ENCODE measurements at places on chromosomes 5 and 9.

- peak; percentile 44 for DNase-seq
These were observed 85.3 kb upstream of the ADRB2 start for GRCh38 chr5:148740966-148741742.

GRCh38 chr5:54518146-54518817, 723 bp downstream of the SNX18 start:
- DNase-seq: no peak

DNA sequence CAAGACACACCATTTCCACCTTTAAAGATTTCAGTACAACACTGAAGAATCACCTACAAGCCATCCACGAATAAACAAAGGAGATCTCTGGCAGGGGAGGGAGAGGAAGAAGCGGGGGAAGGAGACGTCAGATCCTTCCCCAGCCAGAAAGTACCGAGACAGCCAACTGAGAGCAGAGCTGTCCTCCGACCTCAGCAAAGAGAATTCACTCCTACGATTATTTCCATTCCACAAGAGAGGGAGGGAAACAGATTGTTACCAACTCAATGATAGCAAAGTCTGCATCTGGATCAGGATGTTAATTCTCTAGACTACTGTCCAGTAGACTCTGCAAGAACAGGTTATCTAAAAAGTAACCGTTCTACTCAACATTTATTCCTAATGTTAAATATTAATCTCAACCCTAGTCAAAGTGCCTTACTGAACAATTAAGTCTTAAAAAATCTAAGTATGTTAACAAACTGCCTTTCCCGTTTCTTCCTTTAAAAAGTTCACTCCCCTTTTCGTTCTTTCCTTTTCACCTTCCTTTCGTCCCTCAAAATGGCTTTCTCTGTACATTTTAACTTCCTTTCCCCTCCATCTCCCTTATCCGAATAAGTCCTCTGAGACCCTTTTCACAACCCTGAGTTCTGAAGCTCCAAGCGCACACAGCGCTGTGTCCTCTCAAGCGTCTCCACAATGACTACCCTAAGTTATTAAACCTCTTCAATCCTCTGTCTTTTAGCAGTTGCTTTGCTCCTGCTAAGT, 1.4 kb downstream of the CHD1 start:
- no peak for DNase-seq

GRCh38 chr5:168324859-168325630, 33.6 kb downstream of the WWC1 start:
- DNase-seq: no peak

DNA sequence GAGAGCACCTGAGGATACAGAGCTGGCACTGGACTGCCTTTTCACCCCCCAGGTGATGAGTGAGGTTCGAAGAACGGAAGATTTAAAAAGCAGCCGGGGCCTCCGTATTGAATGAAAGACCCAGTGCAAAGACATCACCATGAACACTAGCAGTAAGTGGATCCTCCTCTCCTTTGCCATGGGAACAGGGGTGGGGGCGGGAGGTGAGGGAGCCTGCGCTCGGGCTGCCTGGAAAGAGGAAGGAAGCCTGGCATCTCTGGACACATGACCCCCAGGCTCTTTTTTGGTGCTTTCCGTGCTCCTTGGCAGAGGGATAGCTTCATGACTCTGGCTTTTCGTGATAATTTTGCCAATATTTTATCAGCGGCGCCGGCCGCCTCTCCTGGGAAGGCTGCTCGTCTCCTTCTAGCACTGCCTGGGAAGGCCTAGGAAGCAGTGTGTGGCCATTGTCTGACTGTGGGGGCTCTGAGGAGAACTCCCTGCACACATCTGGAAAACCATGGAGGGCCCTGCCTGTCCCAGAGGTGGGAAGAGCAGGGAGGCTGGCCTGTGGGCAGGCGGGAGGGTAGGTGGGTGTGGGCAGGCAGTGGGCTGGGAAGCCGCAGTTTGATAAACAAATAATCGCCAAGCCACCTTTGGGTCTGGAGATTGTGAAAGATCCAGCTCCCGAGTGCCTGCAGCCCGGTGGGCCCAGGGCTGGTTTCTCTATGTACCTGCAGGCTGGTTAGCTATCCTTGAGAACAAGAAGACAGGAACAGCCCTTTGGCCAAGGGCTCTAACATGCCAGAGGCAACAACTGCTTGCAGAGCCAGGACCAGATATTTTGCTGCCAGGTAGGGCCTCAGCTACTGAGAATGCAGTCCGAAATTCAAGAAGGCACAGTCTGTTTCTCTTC, 911 bp downstream of the ABLIM3 start:
- DNase-seq: no peak

GRCh38 chr5:151886546-151887275, 37.9 kb downstream of the GLRA1 start:
- DNase-seq: no peak

DNA sequence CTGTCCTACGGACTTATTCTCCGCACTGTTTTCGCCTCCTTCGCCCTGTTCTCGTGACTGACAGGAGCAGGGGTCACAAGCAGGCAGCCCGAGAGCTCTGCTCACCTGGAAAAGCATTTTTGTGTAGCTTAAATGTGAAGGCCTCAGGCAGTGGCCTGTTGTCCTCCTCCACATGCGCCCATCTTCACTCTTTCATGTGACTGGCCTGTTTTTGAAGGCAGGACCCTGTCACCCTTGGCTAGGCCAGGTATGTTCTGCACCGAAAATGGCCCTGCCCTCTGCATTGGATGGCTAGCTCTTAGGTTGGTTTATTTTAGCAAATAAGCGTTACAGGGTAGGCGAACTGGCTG, 614 bp upstream of the CPLANE1 start:
- no peak for DNase-seq

DNA sequence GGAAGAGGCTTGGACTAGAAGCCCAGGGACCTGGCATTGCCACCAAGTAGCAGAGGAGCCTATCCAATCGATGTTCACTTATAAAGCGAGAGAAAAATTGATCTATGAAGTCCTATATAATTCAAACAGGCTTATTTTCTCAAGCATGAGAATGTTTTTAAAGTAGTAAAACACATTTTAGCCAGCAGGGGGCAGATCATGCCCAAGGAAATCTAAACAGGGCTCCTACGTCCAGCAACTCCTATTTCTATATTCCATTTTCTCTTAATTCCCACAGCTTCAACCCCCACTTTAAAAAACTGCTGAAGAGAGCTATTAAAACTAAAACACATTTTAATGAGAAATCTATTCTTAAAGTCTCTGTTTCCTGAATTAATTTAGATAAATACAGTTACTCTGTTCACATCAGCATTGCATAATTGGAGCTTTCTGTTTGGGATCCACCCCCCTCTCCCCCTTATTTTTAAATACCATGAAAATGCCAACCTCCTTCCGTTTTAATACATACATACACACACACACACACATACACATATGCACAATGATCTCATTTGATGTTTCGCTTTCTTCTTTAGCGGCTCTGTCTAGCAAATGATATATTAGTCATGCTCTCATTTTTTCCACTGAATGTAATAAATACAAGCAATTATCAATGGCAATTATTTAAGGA, 144.9 kb downstream of the MYO10 start:
- DNase-seq: no peak

- DNase-seq: no peak
These were observed 279.1 kb downstream of the MAST4 start for GRCh38 chr5:66875315-66875714.

- peak; percentile 28 for DNase-seq
These were observed 32.1 kb downstream of the NIPBL start for GRCh38 chr5:36908544-36909260.

DNA sequence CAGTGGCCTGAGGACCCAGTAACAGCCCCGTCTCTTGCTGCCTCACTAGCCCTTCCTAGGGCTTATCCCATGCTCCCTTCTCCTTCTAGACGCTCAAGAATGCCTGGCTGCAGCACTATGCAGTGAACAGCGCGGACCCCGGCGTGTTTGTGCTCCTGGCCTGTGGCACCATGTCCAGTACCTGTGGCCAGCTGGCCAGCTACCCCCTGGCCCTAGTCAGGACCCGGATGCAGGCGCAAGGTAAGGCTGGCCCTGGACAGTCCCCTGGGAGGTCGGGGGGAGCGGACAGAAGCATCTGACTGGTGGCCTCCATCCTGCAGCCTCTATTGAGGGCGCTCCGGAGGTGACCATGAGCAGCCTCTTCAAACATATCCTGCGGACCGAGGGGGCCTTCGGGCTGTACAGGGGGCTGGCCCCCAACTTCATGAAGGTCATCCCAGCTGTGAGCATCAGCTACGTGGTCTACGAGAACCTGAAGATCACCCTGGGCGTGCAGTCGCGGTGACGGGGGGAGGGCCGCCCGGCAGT, 20.5 kb downstream of the PTGES2 start:
- DNase-seq: no peak

DNA sequence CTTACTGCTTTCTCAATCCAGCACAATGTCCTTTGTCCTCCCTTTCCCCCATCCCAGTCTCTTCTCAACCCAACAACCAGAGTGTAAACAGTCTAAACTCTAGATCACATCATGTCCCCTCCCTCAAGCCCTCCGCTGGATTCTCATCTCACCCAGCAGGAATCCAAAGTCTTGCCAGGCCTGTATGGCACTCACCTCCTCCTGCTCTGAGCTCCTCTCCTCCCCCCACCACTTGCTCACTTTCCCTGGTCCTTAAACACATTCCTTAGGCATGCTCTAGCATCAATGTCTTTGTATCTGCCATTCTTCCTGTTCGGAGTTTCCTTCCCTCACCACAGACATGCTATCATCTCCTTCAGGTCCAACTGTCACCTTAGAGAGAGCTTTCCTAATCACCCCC, 78.8 kb downstream of the NIPSNAP3B start:
- DNase-seq: no peak

- no peak for DNase-seq
These were observed 345.8 kb downstream of the PDE4D start for GRCh38 chr5:59547731-59548130.

Data from forelimb muscle (tissue), 1 donor.